ENCODE measurements at places on chromosomes 5 and 9.

DNA sequence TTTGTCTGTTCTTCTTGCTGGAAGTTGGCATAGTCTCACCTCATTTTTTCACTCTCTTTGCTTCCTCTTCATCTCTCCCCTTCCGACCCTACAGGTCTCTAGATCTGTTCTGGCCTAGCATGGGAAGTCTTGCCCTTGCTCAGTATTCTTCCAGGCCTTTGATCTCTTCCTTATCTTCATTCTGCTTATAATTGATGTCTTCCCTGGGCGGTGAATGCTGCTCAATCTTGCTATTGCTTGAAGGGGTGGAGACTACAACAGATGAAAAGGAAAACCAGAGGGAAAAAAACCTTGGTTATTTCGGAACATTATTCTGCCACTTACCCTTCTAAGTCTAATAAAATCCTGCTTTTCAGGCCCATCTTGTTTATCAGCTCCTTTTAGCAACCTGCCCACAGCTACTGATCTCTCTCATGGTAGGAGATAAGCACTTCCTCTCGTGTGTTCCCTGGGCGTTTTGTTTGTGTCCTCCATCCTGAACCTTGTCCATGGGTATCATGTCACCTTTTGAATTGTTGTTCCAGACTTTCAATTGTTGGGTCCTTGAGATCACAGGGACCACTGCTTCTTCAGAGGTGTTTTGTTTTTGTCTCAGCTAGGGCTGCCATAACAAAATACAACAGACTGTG, 375.6 kb downstream of the ADGRV1 start:
- no peak for DNase-seq

DNA sequence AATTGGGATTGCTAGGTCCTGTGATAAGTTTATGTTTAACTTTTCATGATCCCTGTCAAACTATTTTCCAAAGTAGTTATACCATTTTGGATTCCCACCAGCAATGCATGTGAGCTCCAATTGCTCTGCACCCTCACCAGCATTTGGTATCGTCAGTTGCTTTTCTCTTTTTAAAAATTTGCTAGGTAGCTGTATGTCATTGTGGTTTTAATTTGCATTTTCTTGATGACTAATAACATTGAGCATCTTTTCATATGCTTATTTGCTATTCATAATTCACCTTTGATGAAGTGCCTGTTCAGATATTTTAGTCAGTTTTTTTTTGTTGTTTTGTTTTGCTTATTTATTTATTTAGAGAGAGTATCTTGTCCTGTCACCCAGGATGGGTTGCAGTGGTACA, 12.5 kb downstream of the TAF1L start:
- DNase-seq: no peak

GRCh38 chr9:124130277-124131075, 118.9 kb downstream of the LHX2 start:
- no peak for DNase-seq

DNA sequence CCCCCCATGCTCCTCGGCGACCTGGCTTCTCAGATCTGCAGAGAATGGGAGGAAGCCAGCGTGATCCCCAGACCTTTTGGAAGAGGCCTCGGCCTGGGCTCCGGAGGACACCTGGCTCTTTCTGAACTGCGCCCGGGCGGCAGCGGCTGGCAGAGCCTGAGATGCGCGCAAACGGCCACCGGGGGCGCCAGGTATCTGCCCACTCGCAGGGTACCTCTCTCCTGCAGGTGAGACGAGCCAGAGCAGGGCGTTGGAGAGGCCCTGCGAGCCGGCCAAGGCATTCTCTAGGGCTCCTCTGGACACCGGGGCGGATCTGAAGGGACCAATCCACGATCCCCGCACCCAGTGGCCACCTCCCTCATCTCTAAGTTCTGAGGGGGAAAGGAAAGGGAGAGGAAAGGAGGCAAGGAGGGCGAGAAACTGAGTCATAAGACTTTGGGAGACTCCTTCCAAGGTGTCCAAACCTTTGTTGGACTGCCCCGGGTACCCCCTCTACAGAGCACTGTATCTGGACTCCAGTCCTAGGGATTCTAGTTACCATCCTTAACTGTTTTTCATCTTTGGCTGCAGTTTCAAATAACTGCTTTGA, 55.0 kb upstream of the SLC46A2 start:
- no peak for DNase-seq

DNA sequence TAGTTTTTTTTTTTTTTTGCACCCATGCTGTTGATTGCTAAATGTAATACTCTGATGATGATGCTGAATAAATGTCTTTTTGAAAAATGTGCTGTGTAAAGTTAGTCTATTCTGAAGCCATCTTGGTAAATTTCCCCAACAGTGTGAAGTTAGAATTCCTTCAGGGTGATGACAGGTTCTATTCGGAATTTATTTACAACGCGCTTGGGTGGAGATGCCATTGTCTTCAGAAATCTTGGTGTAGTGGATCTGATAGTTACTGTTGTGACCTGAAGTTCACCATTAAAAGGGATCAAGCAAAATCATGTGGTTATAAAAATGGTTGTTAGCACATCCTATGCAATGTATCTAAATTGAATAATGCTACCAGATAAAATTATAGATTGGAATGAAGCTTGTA, 36.3 kb upstream of the DMRT1 start:
- no peak for DNase-seq

GRCh38 chr9:4490705-4491625, 697 bp downstream of the SLC1A1 start:
- DNase-seq: peak; percentile 13

- DNase-seq: no peak
These were observed 4.3 kb downstream of the SPATA24 start for GRCh38 chr5:139399501-139400121.

- DNase-seq: no peak
These were observed 67.1 kb downstream of the TEX10 start for GRCh38 chr9:100285601-100286000.

DNA sequence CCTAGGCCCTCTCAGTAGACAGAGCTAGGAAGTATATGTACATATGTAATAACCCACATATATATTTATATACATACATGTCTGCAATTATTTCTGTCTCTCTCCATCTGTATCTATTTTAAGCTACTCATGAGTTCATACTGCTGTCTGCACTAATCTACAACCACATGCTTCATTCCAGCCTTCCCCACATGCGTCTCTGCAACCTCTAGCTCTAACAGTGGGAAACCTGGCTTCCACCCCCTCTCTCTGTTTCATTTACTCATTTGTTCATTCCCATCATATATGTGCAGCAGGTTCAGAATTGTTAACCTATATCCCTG, 23.3 kb downstream of the DCANP1 start:
- DNase-seq: no peak

DNA sequence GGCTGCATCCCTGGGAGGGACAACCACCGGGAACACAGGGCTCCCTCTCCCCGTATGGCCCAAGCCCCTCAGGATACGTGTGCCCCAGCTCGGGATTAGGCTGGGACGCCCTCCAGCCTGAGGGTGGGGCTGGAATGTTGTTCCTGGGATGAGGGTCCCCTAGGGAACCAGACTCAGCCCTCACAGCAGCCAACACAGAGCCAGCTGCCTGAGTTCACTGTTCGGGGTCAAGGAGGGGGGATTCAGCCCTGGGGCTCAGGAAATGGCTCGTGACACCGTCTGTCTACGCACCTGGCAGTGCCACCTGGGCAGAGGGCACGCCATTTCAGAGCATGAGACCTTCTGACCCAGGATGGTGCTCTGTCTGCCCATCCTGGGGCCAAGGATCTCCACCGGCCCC, 8.9 kb downstream of the RNF44 start:
- DNase-seq: no peak

- no peak for DNase-seq
These were observed 172.7 kb upstream of the RIOK2 start for GRCh38 chr5:97355775-97356174.

DNA sequence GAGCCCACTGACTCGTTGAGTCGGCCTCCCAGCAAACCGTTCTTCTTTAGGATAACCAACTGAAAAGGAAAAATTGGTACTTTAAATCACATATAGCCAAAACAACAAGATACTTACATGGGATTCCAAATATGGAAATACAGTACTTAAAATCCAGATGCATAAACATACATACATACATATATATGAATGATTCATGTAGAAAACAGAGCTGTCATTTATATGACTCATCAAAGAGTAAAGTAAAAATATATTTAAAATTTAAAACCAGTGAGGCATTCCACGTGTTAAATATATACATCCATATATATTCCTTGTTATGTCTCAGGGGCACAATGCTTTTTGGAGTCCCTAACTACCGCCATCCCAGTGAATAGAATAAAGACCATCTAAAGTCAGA, 36.7 kb downstream of the DMGDH start:
- DNase-seq: no peak

DNA sequence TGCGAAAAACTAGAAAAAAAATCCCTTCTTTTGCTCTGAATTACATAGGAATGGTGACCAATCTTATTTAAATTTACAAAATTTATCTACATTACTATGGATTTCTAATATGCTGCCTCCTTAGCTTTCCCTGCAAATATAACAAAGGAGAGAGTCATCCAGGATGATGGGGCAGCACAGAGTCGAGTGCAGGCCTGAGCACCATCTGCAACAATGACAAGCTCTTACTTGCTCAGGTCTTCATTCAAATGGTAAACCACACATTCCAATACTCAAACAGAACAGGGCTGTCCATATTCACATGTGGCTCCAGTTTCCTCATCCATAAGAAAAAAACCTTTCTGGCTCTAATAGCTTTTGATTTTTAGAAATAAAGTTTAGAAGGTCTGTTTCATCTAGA, 33.5 kb upstream of the ZNF354B start:
- no peak for DNase-seq

DNA sequence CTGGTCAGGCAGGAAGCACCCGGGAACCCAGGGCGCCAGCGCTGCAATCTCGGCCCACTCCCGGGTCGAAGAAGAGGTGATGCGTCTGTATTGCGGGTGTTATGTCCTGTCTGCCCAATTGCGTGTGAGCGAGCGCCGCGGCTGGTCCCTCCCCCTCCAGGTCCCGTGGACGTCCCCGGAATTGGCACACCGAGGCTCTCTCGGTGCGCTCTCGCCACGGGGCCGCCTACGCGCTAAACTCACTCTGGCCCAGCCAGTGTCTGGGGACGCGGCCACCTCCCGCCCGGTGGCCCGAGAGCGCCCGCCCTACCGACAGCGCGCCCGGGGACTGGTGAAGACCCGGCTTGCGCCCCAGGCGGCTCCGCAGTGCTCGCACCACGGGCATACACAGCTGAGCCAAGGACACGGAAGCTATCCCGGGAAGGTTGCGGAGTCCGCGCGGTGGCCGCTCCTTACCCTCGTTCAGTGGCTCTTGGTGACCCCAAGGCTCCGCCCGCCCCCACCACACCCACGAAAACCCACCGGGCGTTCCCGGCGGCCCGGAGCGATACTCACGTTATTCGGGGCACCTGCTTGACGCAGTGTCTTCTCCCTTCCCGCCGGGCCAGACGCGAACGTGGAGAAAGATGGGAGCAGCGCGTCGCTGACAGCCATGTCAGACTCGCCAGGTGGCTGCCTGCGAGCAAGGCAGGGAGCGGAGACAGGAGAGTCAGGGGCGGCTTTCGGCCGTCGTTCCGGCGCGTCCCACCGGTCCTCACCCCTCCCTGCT, 1.0 kb downstream of the KLF4 start:
- DNase-seq: no peak

GRCh38 chr5:34716986-34717385, 60.9 kb downstream of the RAI14 start:
- no peak for DNase-seq

- DNase-seq: no peak
These were observed 173.4 kb upstream of the CHD1 start for GRCh38 chr5:99102073-99102697.

GRCh38 chr5:112793201-112793600, 55.5 kb downstream of the APC start:
- no peak for DNase-seq

- no peak for DNase-seq
These were observed 180.0 kb downstream of the KIF4B start for GRCh38 chr5:155193483-155194107.

- no peak for DNase-seq
These were observed 114.5 kb downstream of the TSSK1B start for GRCh38 chr5:113320273-113320780.

DNA sequence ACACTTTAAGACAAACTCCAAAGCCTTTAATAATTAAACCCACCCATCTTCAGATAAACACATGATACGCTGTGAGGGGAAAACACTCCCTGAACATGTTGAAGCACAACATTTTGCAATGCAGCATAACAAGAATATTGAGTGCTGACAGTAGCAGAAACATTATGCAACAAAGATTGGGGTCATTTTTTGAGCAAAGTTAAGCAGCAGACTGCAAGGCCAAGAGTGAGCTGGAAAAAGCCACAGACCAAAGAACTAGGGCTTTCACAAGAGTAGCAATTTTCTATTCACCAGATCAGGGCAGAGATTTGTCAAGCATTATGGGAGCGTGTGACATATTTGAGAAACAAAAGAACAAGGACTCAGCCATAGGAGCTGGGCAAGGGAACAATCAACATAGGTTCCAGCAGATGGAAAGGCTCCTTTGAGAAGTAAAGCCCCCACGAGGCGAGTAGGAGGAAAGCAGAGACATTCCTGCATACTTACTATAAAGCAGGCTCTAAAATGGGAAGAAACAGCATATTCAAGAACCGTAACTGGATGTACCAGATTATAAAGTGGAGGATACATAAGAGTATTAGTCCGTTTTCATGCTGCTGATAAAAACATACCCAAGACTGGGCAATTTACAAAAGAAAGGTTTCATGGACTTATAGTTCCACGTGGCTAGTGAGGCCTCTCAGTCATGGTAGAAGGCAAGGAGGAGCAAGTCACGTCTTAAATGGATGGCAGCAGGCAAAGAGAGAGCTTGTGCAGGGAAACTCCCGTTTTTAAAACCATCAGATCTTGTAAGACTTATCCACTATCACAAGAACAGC, 4.8 kb upstream of the TTC23L start:
- DNase-seq: no peak

DNA sequence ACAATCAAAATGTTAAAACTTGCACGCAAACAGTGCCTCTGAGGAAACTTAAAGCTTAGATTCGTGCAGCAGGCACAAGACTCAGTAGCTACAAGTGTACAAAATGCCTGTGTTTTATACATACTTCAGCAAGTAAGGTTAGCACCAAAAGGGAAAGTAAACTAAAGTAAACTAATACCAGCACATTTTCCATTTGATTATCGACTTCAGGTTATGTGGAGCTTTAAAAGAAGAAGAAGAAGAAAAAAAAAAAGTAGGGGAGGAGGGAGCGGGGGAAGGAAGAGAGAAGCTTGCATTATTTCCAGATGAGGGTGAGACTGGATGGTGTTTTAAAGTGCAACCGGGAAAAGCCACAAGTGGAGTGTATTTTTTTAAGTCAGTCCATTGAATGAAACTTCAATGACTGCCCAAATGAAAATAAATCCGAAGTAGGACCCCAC, 596 bp upstream of the ADAMTS6 start:
- DNase-seq: peak; percentile 34

- no peak for DNase-seq
These were observed 93.6 kb upstream of the ZNF462 start for GRCh38 chr9:106769331-106769730.

GRCh38 chr5:179238628-179238970, 106.7 kb downstream of the ADAMTS2 start:
- DNase-seq: no peak

- DNase-seq: no peak
These were observed 23.7 kb upstream of the NR3C1 start for GRCh38 chr5:143427122-143427735.

- no peak for DNase-seq
These were observed 29.1 kb downstream of the JADE2 start for GRCh38 chr5:134554319-134555222.

- no peak for DNase-seq
These were observed 168.8 kb downstream of the GABBR2 start for GRCh38 chr9:98539954-98540353.

- DNase-seq: no peak
These were observed 3.7 kb downstream of the PCDHGA12 start for GRCh38 chr5:141434006-141434405.
